Thyroid gland (tissue), 4 donors: ENCODE measurements at places on chromosomes 13 and 19.
A peak's percentile ranks its signal among the peaks of the same experiment; 100 is the strongest.

DNA sequence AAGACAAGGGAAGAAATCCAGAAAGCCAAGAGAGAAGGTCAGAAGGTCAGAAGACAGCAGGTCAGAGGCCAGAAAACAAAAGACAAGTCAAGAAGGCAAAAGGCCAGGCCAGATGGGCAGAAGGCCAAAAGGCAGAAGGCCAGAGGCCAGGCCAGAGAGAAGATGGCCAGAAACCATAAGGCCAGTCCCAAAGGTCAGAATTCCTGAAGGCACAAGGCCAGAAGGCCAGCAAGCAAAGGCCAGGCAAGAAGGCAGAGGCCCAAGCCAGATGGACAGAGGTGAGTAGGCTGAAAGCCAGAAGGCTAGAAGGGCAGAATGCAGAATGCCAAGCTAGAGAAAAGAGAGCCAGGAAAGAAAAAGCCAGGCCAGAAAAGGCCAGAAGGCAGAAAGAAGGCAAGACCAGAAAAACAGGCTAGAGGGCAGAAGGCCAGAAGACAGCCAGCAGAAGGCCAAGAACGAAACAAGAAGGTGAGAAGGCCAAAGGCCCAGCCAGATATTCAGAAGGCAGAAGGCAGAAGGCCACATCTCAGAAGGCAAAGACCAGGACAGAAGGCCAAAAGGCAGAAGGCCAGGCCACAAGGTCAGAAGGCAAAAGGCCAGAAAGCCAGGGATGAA, 186.3 kb downstream of the TUBA3C start:
- DNase-seq, result no peak

DNA sequence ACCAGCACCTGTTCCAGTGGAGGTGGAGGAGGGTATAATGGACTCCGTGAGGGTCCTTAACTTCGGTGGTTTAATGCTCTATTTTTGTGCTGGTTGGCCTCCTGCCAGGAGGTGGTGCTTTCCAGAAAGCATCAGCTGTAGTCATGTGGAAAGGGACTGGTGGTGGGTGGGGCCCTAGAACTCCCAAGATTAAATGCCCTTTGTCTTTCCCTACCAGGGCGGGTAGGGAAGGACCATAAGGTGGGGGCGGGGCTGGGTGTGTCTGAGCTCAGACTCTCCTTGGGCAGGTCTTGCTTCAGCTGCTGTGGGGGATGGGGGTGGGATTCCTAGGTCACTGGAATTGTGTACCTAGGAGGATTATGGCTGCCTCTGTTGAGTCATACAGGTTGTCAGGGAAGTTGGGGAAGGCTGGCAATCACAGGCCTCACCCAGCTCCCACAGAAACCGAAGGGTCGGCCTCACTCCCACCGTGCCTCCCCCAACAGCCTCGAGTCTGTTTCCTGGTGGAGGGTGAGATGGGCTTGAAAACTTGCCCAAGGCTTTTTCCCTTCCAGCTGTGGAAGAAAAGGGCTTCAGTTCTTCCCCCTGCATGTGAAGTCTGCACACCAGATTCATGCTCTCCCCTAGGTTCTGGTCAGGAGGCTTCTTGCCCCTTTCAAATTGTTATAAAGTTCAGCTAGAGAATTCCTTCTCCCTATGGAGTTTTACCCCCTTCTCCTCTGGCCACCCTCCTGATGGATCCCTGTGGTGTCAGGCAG, 60.3 kb upstream of the CLDN10 start:
- DNase-seq, result no peak

GRCh38 chr19:16612636-16613035, 15.4 kb downstream of the MED26 start:
- no peak for DNase-seq

DNA sequence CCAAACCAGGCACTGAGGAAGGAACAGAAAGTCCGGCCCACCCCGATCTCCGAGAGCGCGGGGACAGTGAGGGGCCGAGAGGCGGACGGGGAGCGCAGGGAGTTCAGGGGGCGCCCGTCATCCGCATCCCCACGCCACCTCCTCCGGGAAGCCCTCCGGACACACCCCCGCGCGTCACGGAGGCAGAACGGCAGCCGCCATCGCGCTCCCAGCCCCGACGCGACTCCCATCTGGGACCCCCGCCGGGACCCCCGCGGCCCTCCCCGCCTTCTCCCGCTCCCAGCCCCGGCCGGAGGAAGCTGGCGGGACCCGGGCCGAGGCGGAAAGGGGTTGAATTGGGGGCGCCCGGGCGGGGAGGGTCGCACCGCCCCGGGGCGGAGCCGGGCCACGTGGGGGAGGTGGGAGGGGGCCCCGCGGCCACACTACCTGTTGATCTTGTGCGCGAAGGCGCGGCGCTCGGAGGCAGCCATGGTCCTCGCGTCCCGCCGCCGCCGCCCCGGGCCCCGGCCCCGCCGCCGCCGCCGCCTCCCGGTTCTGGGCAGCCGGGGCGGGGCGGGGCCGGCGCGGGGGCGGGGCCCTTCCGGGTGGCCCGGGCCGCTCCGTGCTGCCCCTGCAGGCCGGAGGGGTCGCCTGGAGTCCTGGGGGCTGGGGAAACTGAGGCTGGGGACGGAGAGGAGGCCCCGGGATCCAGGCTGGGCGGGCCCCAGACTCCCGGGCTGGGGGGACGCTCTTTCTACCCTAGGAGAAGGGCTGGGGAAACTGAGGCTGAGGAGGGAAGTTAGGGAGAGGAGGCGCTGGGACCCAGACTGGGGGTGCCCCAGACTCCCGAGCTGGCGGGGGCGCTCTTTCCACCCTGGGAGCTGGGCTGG, at the start of gene DOCK6:
TSS of gene DOCK6 (minus strand) at position 554 of the 869 bp plus-strand sequence. CDS start at position 470, 84 bp downstream.
- DNase-seq, result peak; percentile 56

DNA sequence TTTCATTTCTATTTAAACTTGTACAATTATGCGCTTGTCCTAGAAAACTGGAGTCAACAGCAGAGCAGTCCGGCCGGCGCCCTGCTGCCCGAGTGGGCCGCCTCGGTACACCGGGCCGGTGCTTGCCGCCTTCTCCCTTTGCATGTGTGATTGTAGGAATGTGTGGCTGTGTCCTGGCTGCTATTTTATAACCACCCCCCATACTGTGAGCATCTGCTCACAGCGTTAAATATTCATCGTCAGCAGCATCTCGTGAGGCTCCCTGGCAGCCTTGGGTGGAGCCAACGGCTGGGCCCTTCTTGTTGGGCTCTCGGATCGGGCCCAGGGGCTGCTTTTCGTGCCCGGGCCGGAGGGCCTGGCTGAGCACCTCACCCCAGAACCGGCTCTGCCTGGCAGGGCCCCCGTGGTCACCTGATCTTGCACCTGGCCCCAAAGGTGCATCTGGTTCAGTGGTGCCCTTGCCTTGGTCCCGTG, 10.6 kb downstream of the PIAS4 start:
- no peak for DNase-seq

- peak; percentile 15 for DNase-seq
Measured at GRCh38 chr19:50780753-50781435, 9.3 kb upstream of the ACP4 start.

GRCh38 chr19:2477141-2477710, 1.3 kb downstream of the GADD45B start:
- peak; percentile 73 for DNase-seq

GRCh38 chr13:104597546-104598180, 1531.4 kb upstream of the SLC10A2 start:
- DNase-seq, result no peak

GRCh38 chr19:13026462-13027370, 31.4 kb downstream of the NFIX start:
- DNase-seq, result peak; percentile 49

GRCh38 chr13:30422054-30422839, at the start of gene UBE2L5:
Gene UBE2L5, plus strand, starts transcription at chr13:30422493. Its CDS starts 5,498 bp downstream, at chr13:30427991.
- peak; percentile 79 for DNase-seq

DNA sequence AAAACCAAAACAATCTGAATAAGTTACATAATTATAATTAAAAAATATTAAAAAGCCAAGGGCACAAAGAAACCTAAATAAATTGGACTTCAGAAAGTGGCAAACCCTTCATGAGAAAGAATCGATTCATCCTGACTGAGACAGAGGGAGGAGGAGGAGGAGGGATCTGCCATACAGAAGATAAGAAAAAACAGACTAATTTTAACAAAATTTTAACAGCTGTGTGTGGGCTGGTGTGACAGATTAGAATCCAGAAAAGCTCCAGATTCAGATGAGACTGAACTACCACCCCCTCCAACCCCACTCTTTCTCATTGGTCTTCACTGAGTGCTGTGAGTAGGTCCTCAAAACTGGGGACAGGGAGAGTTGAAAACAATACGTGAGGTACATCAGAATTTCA, 111.5 kb upstream of the HTR2A start:
- DNase-seq, result no peak

DNA sequence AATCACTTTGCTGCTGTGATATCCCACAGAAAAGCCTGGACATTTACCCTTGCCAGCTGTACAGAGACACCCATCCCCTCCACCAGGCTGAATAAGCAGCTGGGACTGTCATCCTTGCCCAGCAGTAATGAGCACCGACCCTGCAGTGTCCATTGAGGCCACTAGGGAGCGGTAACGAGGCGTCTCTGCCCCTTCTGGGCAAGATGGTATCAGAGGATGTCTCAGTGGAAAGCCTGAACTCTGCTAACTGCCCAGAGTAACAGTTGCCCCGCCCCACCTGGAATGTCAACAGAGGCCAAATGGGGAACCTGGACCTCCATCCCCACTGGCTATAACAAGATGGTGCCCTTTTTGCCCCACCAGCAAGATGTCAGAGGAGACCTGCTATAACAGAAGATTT, 22.8 kb upstream of the CEACAM20 start:
- DNase-seq, result peak; percentile 3

GRCh38 chr19:49428547-49429451, 3.6 kb downstream of the GFY start:
- no peak for DNase-seq

- no peak for DNase-seq
Measured at GRCh38 chr13:111620166-111620565, 299.7 kb downstream of the TEX29 start.

DNA sequence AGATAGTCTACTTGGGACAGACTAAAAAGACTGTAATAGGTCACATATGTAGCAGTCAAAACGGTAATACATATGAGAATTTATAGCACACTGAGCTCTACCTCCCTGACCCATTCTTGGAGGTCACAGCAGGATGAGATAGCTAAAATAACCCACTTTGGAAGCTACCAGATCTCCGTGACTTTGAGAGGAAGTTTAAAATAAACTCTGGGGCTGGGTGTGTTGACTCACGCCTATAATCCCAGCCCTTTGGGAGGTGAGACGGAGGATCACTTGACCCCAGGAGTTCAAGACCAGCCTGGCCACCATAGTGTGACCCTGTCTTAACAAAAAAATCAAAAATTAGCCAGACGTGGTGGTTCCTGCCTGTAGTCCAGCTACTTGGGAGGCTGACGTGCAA, 45.3 kb downstream of the DHRS12 start:
- DNase-seq, result no peak

- DNase-seq, result no peak
Measured at GRCh38 chr13:71290963-71291841, 575.8 kb downstream of the DACH1 start.

DNA sequence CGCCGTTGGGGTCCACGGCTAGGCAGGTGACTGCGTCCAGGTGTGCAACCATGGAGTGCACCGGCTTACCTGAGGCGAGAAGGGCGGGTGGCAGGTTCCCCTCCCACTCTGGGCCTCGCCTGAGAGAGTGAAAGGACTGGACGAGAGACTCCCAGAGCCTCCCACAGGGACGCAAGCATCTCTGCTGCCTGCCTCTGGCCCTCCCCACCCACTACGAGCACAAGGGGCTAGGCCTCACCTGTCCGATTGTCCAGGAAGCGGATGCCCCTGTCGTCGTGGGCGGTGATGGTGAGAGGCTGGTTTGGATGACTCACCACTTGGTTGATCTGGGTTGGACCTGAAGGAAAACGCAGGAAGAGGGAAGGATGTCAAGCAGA, 5.1 kb upstream of the PRKD2 start:
- no peak for DNase-seq

GRCh38 chr19:16197188-16197621, 506 bp upstream of the AP1M1 start:
- no peak for DNase-seq

- DNase-seq, result peak; percentile 97
Measured at GRCh38 chr19:2578901-2579677, 103.2 kb downstream of the GADD45B start.

- no peak for DNase-seq
Measured at GRCh38 chr13:94700536-94700935, 11.8 kb downstream of the SOX21 start.

DNA sequence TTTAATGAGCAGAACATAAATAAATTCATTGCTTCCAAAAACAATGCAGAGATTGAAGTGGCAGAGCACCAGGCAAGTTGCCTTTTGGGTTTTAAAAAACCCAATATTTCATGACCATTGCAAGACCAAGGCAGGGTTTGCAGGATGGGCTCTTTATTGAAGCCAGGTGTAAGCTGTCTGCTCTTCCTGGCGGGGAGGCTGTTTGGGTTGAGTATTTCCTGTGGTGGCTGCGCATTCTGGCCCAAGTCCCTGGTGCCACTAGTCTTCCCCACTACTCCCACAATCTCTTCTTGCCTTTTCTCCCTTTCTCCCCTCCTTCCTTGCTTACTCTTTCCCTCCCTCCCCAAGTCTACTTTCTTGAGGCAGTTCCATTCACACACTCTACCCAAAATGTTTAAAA, 116.4 kb downstream of the AKAP11 start:
- no peak for DNase-seq

DNA sequence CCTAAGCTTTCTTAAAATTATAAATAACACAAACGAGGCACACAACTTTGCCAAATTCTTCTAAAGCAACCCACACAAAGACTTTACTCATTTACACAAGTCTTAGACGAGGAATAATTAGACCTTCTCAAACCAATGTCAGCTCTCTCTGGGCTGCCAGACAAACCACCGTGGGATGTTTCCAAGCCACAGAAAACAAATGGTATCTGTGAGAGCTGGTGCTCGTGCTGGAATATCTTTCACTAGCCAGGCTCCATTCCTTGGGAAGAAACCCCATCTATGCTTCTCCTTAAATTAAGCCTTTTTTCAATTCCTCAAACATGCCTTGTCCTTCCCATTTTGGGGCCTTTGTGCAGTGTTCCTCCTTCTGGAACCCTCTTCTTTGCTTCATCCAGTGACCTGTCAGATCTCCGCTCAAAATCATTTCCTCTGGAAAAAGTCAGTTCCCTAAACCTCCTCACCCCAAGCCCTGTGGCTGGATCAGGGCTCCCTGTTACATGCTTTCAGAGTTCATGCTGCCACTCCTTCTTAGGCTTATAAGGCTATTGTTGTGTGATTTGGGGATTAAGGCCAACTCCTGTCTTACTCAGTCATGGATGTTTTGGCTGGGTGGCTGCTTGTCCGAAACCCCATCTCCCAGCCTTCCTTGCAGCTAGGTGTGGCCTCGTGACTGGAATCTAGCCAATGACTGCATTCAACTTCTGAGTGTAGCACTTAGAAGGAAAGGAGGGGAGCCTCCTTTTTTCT, 64.2 kb upstream of the GTF2F2 start:
- DNase-seq, result no peak

- no peak for DNase-seq
Measured at GRCh38 chr13:108834193-108834592, 204.8 kb downstream of the MYO16 start.

GRCh38 chr19:18594824-18595373, 6.3 kb downstream of the REX1BD start:
- no peak for DNase-seq

GRCh38 chr13:95123726-95124125, 177.5 kb downstream of the ABCC4 start:
- no peak for DNase-seq

GRCh38 chr19:27929399-27929798, 1283.6 kb downstream of the UQCRFS1 start:
- no peak for DNase-seq
